ENCODE measurements at places on chromosomes 5 and 9.

- DNase-seq: no peak
These were observed 22.6 kb downstream of the FLT4 start for GRCh38 chr5:180626661-180627385.

DNA sequence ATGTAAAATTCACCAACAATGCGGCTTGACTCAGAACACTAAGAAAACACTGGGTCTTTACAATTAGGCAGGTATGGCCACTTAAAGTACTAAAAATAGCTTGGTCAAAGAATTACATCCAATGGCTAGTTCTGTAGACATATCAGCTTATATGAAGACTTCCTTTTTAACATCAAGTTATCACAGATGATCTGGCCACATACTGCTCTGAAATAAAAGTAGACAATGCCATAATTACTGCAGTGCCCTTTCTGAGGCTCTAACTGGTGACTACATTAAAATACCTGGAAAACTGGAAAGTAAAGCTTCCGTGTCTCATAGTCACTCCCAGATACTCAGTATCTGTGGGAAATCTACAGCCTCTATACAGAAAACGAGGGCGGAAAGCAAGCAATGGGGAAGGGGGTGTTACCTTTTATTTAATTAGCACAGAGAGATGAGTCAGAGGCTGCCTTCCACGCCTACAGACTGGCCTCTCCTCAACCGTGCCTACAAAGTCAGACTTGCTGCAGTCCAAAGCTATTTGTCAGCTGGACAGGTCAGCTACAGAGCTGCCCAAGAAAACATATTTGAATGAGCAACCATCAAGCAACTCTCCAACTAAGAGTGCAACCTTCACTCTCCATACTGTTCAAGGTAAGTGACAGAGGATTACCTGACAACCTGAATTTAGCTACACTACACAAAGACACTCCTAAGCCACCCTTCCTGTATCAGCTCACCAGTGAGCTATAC, 8.7 kb downstream of the SERINC5 start:
- no peak for DNase-seq

GRCh38 chr5:164336276-164336675, 830.9 kb downstream of the MAT2B start:
- DNase-seq: no peak

DNA sequence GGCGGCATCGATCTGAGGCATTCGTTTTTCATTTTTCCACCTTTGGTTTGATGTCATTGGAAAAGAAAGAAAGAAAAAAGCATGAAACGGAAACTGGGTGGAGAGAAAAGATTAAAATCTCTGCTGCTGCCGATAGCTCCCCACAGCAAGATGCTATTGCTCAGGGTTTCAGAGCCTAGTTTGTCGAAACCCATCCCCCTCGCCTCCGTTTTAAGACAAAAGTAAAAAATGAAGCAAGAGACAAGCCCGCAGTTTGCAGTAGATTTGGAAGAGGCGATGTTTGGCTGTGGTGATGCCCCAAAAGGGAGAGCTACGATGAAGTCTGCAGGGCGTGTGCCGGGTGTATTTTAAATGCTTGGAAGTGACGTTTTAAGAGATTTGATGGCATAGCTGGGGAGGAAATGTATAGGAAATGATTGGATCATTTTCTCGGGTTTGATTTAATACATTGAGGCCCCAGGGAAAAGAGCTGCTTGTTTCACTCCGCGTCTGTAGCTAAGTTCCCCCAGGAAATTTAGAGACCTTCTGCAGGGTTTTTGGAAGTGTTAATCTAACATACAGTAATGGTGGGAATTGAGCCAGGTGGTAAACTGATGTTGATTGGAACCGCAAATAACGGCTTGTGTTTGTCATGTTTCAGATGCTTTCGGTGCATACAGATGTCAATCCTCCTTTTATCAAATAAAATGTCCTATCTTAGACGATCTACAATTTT, 909 bp downstream of the NDFIP1 start:
- no peak for DNase-seq

GRCh38 chr5:74035521-74035937, 409.5 kb downstream of the ARHGEF28 start:
- no peak for DNase-seq

- DNase-seq: no peak
These were observed 27.2 kb upstream of the RXRA start for GRCh38 chr9:134299068-134299467.

GRCh38 chr9:69198521-69199220, 24.6 kb downstream of the TJP2 start:
- no peak for DNase-seq

GRCh38 chr9:37902796-37903646, 906 bp downstream of the SLC25A51 start:
- DNase-seq: no peak

GRCh38 chr9:135240871-135241311, 153.4 kb downstream of the OLFM1 start:
- no peak for DNase-seq

DNA sequence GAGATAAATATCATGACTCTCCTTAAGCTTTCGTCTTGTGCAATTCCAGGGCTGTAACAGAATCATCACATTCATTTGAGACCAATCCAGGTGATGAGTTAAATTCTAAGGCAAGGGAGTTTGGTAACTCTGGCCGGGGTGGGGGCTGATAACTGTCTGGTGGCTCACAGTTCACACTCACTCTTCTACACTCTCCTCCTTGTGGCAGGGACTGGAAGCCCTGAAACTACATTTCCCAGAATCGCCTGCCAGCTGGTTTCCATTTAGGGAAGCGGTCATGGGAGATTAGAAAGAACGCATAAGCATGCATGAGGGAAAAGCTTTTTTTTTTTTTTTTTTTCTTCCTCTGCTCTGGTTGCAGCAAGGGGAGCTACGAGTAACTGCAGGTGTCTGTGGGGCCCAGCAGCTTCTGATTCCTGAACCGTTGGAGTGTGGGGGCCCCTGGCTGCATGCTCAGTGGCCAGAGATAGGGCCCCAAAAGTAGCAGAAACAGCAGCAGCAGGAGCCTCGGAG, 154.8 kb upstream of the TBC1D2 start:
- DNase-seq: no peak

DNA sequence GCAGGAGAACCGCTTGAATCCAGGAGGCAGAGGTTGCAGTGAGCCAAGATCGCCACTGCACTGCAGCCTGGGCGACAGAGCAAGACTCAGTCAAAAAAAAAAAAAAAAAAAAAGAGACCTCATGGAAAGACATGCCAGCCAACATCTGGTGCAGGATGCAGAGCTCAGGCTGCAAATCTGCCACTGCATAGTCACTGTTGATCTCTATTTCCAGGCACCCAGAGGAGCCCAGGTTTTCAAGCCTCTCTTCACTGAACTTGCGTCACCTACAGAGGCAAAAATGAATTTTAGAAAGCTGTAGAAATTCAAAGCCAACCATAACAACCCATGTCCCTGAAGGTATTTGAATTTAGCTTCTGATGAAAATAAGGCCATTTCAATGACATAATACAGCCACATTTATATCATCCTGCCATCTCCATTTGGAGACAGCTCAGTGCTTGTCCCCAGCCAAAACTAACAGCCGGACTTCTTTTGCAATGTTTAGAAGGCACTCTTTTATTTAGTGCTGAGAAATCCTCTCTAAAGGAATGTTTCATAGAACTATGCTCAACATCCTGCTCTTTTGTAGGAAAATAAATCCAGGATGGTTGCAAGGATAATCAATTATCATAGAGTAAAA, 113.3 kb downstream of the SNX18 start:
- no peak for DNase-seq

- no peak for DNase-seq
These were observed 34.8 kb downstream of the LSM11 start for GRCh38 chr5:157778121-157778805.

DNA sequence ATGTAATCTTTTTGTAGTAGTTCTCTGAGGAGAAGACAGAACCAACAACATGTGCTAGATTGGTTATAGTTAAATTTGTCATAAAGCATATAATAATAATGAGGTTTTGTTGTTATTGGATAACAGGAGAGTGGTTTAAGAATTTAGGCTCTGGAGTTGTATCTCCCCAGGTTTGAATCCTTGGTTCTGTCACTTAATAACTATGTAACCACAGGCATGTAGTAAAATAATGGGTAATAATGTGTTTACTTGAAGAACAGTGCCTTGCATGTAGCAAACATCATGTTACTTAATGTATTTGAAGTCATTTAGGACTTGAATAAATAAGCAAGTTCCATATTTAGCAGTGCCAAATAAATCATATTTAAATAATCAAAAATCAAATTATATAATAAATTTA, 55.8 kb downstream of the NSD1 start:
- DNase-seq: no peak

GRCh38 chr9:80085668-80086067, 513.9 kb downstream of the TLE4 start:
- no peak for DNase-seq

GRCh38 chr5:21802869-21803490, 1050.2 kb downstream of the CDH12 start:
- no peak for DNase-seq

GRCh38 chr5:34789021-34789531, 49.9 kb upstream of the TTC23L start:
- DNase-seq: no peak

- no peak for DNase-seq
These were observed 29.8 kb upstream of the GZMA start for GRCh38 chr5:55072666-55073065.

DNA sequence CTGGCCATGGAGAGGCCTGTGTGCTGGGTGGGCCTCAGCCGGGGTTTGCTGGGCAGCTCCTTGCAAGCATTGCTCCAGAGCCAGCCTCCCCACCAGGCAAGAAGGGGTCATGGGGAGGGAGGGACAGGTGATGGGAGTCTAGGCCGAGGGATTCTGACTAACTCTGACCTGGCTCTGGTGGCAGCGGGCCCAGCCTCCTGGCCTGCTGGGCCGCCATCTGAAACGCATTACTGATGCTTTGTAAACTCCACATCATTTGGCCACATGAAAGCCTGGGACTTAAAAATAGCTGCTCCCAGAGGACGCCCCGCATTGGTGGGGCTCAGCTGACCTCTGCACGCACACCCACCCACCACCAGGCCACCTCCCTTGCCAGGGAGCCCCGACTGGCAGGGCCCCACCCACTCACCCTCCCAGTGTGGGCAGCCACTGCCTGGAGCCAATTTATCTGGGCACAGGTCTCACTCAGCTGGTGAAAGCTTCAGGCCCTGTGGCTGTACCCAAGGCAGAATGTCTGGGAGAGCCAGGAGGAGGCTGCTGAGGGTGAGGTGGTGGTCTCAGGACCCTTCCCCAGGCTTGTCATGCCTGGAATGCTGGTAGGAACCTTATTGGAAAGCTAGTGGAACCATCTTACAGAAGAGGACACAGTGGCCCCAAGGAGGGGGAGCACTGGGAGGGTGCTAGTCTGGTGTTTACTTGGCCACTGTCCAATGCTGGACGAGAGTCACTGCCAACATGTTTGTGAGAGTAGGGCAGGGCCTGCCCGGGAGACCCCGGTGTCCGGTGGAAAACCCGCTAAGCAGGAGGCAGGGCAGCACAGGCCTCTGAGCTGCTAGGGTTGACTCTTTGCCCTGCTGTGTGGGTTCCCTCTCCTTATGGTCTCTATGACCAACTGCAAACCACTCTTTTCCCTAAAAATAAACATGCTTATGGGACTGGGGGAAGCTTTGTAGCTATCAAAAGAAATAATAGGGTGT, 10.8 kb downstream of the TCF7 start:
- no peak for DNase-seq

DNA sequence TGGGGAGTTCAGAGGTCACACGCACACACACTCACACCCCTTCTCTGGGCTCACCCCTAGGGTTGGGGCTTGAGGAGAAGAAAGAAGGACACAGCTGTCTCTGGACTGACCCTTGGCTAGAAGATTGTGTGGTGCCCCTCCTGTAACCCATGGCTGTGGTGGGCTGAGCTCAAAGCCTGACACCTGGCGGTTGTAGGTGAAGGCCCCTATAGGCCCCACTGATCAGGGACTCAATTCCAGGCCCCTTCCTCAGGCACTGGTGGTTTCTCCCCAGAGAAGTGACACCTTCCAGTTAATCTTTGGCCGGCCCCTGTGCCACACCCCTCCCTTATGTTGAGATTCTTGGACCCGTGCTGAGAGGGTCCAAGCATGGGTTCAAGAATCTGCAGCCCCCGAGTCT, 35.2 kb upstream of the CRB2 start:
- DNase-seq: no peak

GRCh38 chr5:35483780-35484179, 133.9 kb upstream of the SPEF2 start:
- DNase-seq: no peak

GRCh38 chr5:159089675-159090074, 10.0 kb downstream of the EBF1 start:
- no peak for DNase-seq

- DNase-seq: no peak
These were observed 4.8 kb downstream of the ZNF483 start for GRCh38 chr9:111529787-111530186.

- no peak for DNase-seq
These were observed 6.4 kb upstream of the SLC2A8 start for GRCh38 chr9:127390563-127390962.

- peak; percentile 8 for DNase-seq
These were observed 2.6 kb upstream of the GCNT1 start for GRCh38 chr9:76456202-76456926.

GRCh38 chr9:118938581-118938980, 430.7 kb downstream of the BRINP1 start:
- no peak for DNase-seq

GRCh38 chr5:122997294-122997693, 39.2 kb downstream of the PPIC start:
- no peak for DNase-seq

DNA sequence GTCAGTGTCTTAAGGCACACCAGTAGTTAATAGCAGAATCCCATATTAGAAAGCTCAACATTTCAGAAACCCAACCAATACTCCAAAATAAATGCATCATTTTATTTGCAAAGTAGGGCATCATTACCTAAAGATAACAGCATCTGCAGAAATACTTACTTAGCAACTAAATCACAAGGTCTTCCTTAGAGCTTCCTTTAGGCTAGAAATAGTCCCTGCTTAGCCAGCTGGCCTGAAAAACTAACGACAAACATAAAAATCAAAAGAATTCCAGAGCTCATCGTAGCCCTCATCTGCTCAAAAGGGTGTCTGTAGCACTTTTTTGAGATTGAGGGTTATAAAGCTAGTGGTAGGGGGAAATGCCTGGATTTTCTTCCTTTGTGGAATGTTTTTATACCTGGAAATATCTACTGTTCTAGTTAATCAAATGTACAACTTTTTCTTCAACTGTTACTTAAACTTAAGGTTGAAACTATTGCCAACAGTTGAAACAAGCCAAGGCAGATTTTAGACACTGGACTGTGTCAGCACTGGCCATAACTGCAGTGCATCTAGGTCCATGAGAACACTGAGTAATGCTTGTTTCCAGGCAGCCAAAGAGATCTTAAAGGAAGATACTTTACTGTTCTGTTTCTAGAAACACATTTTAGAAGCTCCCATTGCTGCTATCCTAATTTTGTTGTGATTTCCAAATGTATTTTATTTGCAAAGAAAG, 129.4 kb upstream of the RASA1 start:
- DNase-seq: no peak
